ENCODE measurements at places on chromosomes 4 and X.
A peak's percentile ranks its signal among the peaks of the same experiment; 100 is the strongest.

GRCh38 chrX:123713841-123714240, 19.0 kb downstream of the THOC2 start:
- DNase-seq: no peak

- no peak for DNase-seq
These were observed 15.6 kb downstream of the SHOX start for GRCh38 chrX:646228-646495.

DNA sequence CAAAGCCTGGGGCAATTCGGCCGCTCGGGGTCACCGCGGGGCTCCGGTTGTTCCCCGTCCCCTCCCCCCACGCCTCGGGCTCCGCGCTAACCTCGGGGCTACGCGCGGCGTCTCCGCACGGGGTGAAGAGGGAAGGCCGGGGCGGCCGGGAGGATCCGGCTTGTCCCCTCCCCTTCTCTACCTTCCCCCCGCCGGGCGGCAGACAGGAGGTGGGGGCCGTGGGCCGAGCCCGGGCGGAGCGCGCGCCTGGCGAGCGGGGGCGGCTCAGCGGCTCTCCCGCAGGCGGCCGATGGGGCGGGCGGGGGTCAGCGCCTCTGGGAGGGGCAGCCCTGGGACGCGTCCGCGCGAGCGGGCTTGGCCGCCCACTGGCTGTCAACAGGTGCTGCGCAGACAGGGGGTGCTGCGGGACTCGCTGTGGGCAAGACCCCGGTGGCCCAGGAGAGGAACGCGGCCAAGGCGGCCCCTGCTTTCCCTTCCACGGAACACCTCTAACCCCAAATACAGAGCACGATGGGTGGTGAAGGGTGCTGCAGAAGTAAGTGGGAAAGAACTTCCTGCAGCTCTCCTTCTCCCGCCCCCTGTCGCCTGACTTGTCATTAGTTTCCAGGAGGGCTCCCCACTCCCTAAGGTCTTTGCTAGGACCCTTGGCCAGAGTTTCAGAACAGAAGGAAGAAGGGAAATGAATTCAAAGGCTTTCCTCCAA, at the start of gene PDGFC:
Gene PDGFC (minus strand): TSS at position 124 of the 703 bp plus-strand sequence. CDS start 896 bp downstream, outside the sequence.
- peak; percentile 68 for DNase-seq

DNA sequence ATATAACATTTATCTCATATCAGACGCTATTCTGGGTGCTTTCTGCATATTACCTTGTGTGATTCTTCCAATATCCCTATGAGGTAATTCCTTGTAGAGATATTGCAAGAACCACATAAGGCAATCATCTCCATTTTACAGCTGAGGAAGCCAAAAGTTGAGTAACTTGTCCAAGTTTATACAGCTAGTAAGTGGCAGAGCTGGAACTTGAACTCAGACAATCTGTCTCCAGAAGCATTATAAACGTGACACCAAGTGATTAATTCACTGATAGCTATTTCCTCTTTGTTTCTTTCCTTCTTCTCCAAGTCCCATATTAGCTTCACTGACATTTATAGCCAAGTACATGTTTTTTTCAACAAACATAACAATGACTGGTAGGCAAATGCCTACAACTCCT, 7.3 kb downstream of the EMCN start:
- DNase-seq: no peak

DNA sequence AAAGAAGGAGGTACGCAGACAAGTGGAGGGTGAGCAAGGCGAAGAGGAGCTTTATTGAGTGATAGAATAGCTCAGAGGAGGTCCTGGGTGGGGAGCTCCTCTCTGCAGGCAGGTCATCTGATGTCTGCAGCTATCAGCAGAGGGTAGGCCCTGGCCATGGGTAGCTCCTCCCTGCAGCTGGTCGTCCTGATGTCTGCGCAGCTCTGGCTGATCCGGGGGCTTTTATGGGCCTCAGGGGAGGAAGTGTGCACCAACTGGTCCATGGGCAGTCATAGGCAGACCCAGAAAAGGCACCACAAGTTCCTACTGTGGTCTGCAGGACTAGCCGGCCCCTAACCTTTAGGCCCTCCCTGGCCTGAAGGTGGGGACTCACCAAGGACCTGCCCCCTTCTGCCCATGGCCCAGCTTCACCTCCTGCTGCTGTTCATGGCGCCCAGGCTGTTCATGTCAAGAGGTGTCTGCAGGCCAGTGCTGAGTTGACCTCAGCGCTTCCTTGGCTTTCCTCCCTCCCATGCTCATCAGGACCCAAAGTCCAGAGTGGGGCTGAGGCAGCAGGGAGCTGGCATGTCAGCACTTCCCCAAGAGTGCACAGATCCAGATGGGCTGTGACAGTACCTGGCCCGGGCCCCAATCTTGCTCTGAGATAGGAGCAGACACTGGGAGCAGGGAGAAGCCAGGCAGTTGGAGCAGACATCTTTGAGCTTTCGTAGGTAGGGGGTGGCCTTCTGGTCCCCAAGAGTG, 46.1 kb downstream of the ARAP2 start:
- no peak for DNase-seq

- no peak for DNase-seq
These were observed 131.5 kb upstream of the RPL34 start for GRCh38 chr4:108488865-108489264.

DNA sequence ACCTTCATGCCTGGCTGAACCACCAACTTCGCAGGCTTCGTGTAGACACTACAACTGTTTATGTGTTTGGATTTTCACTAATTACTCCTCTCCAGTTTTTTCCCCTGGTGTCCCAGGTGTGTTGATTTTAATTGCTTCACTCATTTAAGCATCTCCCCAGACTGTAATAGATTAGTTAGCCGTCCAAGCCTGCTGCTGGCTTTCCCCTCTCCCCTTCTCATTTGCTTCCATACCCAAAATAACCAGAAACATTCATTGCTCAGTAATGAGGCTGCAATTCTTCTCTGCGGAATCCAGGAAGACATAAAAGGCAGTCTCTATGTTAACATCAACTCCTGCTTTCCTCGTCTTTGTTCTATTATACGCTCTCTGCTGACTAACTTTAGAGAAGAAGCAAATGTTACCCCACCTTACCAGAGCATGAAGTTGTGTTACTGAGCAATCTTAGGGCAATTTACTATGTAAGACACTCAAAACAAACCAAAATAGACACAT, 37.9 kb upstream of the SCRG1 start:
- no peak for DNase-seq

DNA sequence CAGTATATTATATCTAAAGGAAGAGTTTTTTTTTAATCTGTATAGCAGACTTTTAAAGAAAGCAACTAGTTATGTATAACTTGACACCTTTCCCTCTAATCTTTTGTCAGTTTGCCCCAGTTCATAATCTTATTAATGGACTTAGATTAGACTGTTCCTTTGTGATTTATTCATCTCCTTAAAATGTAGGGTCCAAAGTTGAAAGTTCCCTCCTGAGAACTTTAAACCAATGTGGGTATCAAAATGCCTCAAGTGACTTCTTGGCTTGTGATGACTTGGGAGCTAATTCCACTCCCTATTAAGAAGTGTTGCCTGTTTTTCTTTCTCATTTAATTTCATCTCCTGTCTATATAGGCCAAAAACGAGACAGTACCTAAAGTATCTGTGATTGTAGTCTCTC, 6.3 kb upstream of the SDAD1 start:
- no peak for DNase-seq

DNA sequence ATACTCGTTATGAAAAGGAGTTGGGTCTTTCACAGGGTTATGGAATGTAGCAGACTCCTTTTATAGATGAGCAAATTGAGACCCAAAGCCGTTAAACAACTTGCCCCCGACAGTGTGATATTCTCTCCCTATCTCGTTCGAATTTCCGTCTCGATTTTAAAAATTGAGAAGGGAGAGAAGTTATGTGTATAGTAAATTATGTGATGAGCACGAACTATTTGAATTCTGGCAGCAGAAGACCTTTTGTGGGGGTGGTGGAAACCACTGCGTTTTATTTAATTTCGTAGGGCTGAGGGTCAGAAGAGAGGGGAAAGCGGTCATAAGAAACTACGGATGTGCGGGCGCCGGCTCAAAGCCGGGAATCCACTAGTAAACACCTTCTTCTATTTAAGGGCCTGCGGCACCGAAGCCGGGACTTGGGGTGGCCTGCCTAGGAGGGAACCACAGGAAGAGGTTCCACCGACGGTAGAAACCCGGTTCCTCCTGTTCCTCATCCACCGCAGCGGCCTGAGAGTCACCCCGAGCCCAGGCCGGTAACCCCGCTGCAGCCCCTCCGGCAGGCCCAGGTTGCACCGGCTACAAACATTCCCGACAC, 1.5 kb upstream of the DDX3X start:
- no peak for DNase-seq

DNA sequence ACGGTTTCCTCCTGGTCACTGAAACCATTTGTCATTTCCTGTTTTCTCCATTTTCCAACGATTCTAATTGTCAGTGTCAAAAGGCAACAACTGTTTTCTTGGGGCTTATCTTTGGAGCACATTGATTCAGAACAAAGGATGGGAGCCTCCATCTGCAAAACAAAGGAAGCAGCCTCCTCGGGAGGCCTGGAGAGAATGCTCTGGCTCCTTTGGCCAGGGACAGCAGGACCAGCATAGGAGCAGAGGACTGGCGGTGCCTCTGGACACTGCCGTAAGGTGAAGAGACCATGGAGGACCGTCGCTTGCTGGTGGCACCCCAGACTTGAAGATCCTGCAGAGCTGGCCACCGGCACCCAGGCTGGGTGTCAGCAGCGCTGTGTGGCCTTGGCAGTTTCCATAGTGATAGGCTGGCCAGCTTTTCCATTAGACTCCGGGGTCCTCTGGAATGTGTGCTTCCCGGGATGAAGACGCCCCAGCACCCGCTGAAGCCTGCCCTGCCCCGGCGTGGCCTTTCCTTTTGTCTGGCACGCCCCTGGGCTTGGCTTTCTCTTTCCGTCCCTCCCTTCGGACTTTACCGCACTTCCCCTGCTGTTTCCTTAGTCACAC, 61.1 kb upstream of the MTM1 start:
- DNase-seq: no peak

- DNase-seq: no peak
These were observed 133.6 kb upstream of the C1QTNF7 start for GRCh38 chr4:15294202-15294601.

DNA sequence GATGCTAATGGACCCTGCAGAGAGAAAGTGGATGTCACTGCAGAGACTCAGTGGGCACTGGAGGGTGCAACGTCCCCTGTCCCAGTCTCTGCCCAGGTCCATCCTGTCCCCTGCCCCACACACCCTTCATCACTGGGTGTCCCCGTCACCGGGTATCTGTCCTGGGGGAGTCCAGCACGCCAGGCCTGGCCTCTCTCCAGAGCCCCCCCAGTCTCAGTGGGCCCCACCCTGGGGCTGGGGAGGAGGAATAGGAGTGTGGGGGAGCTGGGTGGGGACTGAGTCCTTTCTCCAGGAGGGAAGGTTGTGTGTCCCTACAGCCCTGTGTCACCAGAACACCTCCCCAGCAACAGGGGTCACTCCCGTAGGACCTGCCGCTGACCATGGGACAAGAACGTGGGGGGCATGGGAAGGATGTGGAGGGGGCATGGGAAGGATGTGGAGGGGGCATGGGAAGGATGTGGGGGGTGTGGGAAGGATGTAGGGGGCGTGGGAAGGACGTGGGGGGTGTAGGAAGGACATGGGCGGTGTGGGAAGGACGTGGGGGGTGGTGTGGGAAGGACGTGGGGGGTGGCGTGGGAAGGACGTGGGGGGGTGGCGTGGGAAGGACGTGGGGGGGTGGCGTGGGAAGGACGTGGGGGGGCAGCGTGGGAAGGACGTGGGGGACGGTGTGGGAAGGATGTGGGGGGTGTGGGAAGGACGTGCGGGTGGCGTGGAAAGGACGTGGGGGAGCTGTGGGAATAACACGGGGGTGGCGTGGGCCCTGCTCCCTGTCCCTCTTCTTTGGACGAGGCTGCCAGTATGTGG, 21.0 kb upstream of the SPON2 start:
- DNase-seq: no peak

GRCh38 chrX:97039363-97040029, 155.8 kb downstream of the RPA4 start:
- no peak for DNase-seq

GRCh38 chr4:106258145-106259045, 57.6 kb downstream of the TBCK start:
- no peak for DNase-seq

DNA sequence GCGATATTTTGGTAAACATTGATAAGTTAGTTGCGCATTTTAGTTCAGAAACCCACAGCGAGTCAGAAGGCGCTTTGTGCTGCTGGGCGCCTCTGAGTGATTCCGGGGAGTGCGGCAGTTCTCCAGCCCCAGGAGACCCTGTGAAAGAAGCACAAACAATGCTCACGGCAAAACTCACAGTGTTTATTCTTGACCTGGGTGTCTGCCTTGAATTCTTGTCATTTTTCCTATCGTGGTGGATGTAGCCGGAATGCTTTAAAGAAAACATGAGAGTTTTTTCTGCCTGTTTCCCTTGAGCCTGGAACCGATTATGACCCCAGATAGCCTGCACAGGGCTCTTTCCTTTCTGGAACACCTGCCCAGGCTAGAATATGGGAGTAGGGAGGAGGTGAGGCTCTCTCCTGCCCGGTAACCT, 6.7 kb downstream of the TBL1X start:
- DNase-seq: no peak

DNA sequence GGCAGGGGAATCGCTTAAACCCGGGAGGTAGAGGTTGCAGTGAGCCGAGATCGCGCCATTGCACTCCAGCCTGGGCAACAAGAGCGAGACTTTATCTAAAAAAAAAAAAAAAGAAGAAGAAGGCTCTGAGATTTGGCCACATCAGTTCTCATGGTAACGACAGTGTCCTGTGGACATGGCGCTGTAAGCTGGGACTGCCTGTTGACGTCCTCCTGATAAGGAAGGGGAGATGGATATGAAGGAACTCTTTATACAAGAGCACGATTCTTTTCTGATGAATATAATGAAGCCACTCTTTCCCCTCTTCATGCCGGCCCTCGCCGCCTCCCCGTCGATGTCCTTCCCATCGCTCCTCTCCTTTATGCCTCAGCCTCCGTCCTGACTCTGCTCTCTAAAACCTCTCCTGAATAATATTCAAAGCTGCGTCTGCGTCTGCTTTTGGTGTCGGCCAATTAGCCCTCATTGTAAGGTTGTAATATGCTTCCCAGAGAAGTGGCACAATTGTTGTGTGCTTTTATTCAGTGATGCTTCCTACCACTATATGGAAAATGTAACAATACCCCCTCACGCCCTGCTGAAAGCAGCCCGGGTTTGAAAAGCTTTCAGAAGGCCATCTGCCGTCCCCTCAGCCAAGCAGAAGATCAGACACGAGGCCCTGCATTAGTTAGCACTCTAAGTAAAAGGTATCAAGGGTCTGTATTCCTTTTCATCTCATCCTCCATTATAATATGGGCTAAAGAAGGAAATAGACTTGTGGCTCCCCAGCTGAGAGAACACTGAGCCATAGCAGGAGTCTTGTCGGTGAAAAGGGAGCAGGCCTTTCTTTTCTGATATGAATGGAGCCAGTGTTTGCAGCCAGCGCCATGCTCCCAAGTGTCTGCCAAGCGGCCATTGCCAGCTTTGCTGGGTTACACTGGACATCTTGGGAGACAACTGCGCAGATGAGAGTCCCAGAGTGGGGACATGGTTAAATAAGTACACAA, 22.1 kb upstream of the SCOC start:
- peak; percentile 20 for DNase-seq

- DNase-seq: no peak
These were observed 89.7 kb downstream of the LNX1 start for GRCh38 chr4:53501561-53501960.

GRCh38 chr4:184684491-184685189, 35.1 kb downstream of the PRIMPOL start:
- no peak for DNase-seq

- peak; percentile 4 for DNase-seq
These were observed 26.8 kb upstream of the TMEM184C start for GRCh38 chr4:147590249-147590920.

All from amygdala (tissue), 56 donors.